ENCODE measurements at places on chromosomes 16 and 17.

DNA sequence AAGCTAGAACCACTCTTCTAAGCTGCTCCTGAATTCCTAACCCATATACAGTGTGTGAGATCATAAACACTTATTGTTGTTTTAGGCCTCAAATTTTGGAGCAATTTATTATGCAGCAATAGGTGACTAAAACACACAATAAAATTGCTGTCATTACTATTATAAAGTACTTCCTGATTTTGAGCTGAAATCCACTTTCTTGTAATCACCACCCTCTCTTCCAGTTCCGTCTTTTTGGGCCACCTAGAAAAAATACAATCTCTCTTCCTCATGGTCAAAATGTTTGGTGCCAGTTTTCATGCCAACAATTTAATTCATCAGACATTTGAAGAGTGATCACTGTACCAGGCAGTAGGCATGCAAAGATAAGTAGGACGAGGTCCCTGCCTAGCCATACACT is 43.3 kb upstream of the NF1 start:
- DNase-seq, result no peak

- no peak for DNase-seq
Measured at GRCh38 chr16:68985268-68985667, 120.2 kb upstream of the HAS3 start.

- no peak for DNase-seq
Measured at GRCh38 chr16:71557299-71557698, 19.6 kb downstream of the TAT start.

GRCh38 chr17:8894673-8895578 is 27.5 kb upstream of the PIK3R6 start:
- DNase-seq, result peak; percentile 67

GRCh38 chr16:81866820-81867440 is 87.8 kb downstream of the PLCG2 start:
- DNase-seq, result no peak

GRCh38 chr16:29910819-29911675 is 10.8 kb downstream of the ASPHD1 start:
- no peak for DNase-seq

GRCh38 chr16:85709766-85710585 is 21.2 kb upstream of the GINS2 start:
- peak; percentile 50 for DNase-seq

GRCh38 chr17:77841742-77842527 is 116.6 kb upstream of the TNRC6C start:
- peak; percentile 2 for DNase-seq

- DNase-seq, result no peak
Measured at GRCh38 chr17:67285360-67285759, 40.4 kb upstream of the HELZ start.

- DNase-seq, result no peak
Measured at GRCh38 chr17:54544249-54544648, 356.4 kb upstream of the TOM1L1 start.

GRCh38 chr16:82681592-82681991 is 54.8 kb downstream of the CDH13 start:
- peak; percentile 2 for DNase-seq

DNA sequence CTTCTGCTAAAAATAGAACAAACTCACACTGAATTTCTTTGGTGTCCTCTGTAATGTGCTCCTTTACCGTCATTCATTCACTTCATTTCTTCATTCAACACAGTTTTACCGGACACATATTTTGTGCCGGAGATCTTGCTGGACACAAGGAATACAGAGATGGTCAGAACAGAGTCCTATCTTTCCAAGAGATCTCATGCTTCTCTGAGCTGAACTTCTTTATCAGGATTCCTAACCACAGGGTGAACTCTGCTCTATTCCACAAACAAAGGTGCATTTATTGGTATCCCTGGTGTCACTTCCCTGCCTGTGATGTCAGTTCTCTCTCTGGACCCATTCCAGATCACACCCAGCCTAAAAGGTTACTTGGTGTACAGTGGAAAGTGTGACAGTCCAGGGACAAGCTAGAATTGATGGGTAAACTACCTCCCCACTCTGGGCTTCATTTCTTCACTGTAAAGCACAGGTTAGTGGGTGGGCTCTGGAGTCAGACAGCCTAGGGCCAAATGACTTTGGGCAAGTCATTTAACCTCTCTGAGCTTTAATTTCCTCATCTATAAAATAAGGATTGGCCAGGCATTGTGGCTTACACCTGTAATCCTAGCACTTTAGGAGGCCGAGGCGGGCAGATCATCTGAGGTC is 4.2 kb downstream of the IFI35 start:
- DNase-seq, result no peak

- no peak for DNase-seq
Measured at GRCh38 chr17:71535321-71535720, 585.5 kb upstream of the SOX9 start.

- peak; percentile 14 for DNase-seq
Measured at GRCh38 chr17:1108478-1108764, 71.4 kb downstream of the ABR start.

- no peak for DNase-seq
Measured at GRCh38 chr16:50208460-50208931, 55.4 kb downstream of the TENT4B start.

- DNase-seq, result no peak
Measured at GRCh38 chr17:16820161-16820877, 130.3 kb downstream of the CCDC144A start.

DNA sequence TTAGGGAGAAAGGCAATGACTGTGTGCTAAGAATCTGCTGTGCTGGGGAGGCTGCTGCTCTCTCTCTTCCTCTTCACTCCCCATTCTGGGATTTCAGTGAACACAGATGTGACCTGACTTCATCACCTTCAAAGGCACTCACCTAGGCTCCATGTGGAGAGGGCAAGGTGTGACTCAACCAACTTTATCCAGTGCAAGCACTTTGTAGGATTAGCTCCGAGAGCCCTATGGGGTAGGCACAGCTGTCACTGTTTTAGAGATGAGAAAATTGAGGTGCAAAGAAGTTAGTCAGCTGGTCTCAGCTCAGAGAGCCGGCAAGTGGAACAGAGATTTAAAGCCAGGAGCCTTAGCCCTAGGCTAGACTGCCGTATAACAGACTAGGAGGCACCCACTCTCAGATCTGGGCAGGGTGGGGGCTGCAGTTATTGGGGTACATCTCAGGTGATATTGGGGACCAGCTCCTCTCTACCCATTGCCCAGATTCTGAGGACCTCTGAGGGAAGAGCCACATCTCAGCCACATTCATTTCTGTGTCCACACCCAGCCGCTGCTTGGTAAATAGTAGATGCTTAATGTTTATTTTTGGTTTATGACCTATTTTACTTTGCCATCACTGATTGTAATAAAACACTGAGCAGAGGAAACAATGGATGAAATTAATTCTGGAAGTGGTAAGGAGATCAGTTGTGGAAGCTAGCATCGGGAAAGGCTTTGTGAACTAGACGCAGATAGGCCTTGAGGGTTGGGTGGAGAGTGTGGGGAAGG is 138.8 kb downstream of the CCDC182 start:
- DNase-seq, result no peak

- DNase-seq, result peak; percentile 29
Measured at GRCh38 chr17:58587713-58588117, 73.3 kb upstream of the MTMR4 start.

- no peak for DNase-seq
Measured at GRCh38 chr16:31113121-31114120, 4.0 kb upstream of the KAT8 start.

GRCh38 chr16:89729863-89730593 is 8.7 kb downstream of the ZNF276 start:
- DNase-seq, result no peak

- DNase-seq, result no peak
Measured at GRCh38 chr16:10738231-10739077, 5.2 kb upstream of the NUBP1 start.

DNA sequence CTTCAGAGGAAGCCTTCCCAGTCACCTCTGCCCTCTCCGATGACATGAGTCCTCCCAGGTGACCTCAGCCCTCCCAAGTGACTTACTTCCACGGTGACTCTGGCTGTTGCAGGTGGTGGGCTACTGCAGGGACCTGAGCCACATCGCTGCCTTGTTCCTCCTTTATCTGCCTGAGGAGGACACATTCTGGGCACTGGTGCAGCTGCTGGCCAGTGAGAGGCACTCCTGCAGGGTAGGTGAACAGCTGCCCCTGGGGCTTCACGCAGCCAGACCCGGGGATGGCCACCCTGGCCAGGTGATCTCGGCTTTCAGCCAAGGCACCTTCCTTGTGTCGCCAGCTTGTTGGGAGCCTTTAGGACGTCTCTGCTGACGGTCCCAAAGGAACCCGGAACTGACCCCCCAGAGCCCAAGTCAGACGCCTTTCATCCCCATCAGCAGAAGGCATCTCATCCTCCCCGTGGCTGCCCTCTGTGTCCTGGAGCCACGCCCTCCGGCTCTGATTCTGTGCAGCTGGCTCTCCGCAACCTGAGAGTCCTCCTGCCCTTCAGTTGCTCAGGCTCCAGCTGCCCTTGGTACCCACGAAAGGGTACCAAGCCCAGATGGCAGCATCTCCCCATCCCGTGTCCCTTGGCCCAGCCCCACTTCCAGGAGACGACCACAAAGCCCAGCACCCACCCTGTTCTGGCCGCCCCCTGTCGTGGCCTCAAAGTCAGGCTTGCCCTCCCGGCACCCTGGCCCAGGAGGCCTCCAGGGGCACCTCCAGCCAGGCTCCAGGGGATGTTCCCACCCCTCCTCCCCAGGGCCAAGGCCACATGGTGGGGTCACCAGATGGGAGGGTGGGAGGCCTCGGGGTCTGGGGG is 81.7 kb downstream of the GOSR1 start:
- no peak for DNase-seq

DNA sequence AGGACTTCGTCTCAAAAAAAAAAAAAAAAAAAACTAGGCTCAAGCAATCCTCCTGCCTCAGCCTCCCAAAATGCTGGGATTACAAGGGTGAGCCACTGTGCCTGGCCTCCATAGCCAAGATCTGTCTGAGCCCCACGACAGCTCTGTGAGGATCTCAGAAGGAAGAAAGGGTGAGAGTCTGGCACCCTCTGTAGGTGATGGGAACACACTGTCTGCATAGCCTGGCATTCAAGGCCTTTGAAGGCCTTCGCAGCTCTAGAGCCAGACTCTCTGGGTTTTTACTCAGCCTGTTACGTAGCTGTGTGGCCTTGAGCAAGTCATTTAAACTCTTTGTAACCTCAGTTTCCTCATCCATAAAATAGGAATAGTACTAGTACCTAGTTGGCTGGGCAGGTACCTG is 6.3 kb upstream of the XPO6 start:
- DNase-seq, result no peak

- DNase-seq, result peak; percentile 13
Measured at GRCh38 chr16:73996624-73997339, 299.8 kb upstream of the PSMD7 start.

DNA sequence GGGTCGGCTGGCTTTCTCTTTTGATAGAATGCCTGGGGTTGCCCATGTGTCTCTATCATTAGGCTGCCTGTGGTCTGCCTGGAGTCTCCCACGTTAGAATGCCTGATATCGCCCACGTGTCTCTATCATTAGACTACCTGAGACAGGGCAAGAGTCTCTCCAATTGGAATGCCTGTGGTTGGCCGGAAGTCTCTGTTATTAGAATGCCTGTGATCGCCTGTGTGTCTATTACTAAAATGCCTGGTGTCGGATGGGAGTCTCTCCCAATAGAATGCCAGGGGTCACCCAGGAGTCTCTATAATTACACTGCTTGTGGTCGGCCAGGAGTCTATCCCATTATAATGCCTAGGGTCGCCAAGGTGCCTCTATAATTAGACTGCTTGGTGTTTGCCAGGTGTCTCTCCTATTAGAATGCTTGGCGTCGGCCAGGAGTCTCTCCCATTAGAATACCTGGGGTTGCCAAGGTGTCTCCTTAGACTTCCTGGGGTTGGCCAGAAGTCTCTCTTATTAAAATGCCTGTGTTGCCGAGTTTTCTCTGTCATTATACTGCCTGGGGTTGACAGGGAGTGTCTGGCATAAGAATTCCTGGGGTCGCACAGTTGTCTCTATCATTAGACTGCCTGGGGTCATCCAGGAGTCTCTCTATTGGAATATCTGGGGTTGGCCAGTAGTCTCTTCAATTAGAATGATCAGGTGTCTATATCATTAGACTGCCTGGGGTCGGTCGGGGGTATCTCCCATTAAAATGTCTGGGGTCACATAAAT is 2272.8 kb downstream of the TP53TG3F start:
- DNase-seq, result no peak

GRCh38 chr17:49738456-49739163 is 25.3 kb downstream of the FAM117A start:
- DNase-seq, result no peak

GRCh38 chr16:27722892-27723450 is 173.0 kb downstream of the KATNIP start:
- DNase-seq, result no peak

DNA sequence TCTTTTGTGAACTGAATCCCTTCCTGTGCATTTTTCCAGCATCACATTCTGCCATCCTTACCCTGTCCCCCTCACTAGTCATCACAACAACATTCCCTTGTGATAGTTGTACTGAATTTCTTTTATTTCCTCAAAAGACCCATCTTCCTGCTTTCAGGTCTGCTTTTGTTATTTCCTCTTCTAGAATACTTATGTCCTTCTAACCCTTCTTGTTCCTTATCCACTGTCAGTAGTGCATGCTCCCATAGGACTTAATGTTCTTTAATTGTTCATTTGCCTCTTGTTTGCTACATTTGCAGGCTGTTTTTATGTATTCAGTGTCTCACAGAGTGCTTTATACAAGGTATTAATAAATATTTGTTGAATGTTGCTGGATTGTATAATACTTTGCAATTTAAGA is 73.0 kb downstream of the BCAS3 start:
- no peak for DNase-seq

GRCh38 chr17:72423286-72423589 is 302.4 kb downstream of the SOX9 start:
- DNase-seq, result no peak

GRCh38 chr17:40243761-40244160 is 24.7 kb downstream of the WIPF2 start:
- DNase-seq, result no peak

- DNase-seq, result no peak
Measured at GRCh38 chr17:45102856-45103255, 29.5 kb downstream of the PLCD3 start.

GRCh38 chr17:82059272-82060000 is 6.2 kb downstream of the DUS1L start:
- no peak for DNase-seq

GRCh38 chr16:66375451-66375850 is 9.0 kb downstream of the CDH5 start:
- no peak for DNase-seq

- DNase-seq, result peak; percentile 10
Measured at GRCh38 chr16:89822188-89823086, 5.8 kb upstream of the SPIRE2 start.

GRCh38 chr16:78551487-78552085 is 452.1 kb downstream of the WWOX start:
- peak; percentile 95 for DNase-seq

DNA sequence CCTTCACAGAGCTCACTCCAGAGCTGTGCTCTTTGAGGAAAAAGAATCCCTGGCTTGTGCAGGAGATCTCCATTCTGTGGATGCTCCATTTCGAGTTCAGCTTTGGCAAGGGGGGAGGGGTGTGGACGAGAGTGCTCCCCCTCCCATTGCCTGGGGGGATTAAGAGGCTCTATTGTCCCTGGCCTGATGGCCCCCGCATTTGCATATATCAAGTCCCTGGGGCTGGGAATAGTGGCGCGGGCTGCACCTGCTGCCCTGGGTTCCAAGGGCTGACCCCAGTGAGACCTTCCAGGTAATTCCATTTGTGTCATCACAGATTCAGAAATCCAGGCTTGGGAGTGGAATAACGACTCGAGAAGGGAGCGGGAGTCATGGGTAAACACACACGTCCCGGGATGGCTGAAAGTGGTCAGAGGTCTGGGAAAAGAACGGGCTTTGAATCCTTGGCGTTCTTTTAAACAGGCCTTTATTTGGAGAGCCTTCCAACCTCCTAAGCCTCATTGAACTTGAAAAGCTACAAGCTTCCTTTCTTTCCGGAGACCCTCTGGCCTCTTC is 479.3 kb downstream of the HS3ST3B1 start:
- no peak for DNase-seq
